ENCODE measurements at places on chromosomes 11 and 22.

DNA sequence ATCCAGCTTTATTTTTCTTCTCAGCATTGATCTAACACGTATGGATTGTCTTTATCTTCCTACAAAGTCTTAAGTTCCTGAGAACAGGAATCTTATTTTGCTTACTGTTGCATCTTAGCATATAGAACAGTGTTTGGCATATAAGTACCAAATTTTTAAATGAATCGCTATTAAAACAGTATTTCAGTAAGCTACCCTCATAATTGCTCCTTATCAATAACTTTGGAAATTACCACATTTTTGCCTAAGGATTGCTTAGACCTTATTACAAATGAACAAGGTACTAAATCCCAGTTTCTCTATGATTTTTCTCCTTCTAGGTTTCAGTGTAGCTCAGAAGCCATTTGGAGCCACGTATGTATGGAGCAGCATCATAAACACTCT lies 9.7 kb downstream of the DEPDC7 start:
- no peak for DNase-seq

DNA sequence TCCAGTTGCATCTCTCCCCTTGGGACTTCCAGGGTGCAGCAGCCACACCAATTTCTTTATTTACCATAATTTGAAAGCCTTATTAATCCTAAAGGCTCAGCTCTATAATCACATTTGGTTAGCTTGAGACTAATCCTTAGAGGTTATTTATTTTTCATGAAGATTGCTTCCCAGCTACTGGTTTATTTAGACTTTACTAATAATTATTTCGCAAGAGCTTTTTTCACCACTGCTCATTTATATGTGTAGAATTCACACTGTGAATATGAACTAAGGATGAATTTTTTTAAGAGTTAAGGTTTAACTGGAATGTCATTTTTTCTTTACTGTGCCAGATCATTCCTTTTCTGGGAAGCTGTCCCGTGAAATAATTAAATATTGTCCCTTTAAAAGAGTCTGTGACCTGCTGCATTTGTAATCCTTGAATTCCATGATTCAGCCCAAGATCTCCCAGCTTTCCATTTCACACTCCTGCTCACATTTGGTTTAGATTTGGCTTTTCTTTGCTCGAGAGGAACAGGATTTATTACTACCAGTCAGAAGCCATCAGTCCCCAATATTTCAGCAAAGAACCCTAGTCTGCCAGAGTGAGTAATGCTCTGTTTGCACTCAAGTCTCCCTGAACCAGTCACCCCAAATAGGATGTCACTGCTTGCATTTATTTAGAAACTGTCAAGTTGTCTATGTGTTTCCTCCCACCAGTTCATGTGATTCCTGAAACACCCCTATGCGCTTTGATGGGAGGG lies 4.4 kb upstream of the CD44 start:
- DNase-seq, result no peak

GRCh38 chr22:43319661-43320486 lies 23.3 kb downstream of the SCUBE1 start:
- no peak for DNase-seq

- no peak for DNase-seq
These were observed 529.8 kb upstream of the CADM1 start for GRCh38 chr11:116033931-116034553.

DNA sequence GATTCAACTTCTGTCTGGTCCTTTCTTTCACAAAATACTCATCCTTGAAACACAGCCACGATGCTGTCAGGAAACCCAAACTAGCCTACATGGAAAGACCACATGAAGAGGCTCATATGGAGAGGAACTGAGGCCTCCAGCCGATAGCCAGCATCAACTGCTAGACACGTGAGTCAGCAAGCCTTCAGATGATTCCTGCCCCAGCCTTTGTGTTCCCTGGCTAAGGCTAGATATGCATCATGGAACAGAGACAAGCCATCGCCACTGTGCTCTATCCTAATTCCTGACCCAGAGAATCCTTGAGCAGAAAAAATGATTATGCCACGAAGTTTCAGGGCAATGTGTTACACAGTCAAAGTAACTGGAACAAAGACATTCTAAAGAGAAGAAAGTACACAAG lies 75.5 kb downstream of the ENTHD1 start:
- no peak for DNase-seq

DNA sequence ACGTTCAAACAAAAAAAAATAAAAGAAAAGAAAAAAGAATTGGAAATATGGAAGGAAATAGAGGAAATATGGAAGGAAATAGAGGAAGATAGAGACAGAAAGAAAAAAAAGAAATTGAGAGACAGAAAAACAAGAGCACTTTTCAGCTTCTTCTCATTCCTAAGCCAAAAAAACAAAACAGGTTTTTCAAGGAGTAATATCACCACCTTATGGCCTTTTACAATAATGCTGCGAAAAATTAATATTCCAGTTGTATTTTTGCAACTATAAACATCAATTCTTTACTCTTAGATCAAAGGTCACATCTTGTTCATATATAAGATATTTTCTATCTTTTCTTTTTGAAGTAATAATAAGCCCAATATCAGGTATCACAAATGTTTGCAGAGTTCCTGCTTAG lies 328.3 kb downstream of the FAT3 start:
- no peak for DNase-seq

GRCh38 chr22:36759481-36760159 lies 16.3 kb downstream of the IFT27 start:
- DNase-seq, result no peak

GRCh38 chr11:35227576-35228327 lies 88.8 kb downstream of the CD44 start:
- DNase-seq, result no peak

DNA sequence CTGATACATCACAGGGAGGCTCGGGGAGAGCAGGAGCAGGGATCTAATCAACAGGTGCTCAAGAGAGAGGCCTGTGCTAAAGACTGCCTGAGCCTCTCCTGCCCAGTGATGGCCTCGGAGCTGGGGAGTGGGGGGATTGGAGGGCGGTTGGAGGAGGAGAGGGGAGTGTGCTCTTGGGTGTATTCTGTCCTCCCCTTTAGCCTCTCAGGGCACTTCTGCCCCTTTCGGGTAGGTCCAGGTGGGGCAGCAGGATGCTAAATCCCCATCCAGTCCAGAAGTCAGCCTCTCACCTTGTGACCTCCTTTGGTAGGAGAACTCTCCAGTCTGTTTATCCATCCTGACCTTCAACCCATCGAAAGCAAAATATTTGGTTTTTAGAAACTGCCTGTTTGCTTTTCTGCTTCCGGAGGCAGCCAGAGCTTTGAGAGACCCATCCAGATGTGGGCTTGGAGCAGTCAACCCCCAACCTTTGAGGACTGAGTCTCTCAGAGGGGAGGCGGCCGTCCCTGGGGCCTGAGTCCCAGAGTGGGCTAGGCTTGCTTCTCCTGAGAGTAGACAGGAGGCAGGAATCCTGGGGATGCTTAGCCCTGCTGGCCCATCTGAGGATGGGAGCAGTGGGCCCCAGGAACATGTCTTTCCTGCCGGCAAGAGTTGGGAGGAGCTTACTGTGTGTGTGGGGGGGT lies 105.2 kb upstream of the SYT13 start:
- DNase-seq, result no peak

DNA sequence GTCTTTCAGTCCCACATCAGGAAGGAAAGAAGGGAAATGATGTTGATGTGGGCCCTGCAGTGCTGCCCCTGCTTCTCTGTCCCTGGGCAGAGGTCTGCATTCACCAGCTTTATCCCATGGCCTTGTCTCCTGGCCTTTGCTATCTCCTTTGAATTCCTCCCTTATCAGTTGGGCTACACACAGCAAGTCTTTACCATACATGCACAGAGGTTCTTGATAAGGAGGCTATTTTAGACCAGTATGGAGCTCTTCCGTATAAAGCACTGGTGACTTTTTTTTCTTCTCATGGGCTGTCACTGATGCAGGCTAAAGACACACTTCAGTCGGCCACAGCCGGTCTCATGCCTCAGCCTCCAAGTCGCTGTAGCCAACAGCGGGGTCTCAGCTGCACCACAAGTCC lies 20.2 kb downstream of the MYO18B start:
- DNase-seq, result no peak
